HepG2 (cell line): ENCODE measurements at places on chromosomes 7 and 10. TPM values are rescaled to one million over a fixed set of nuclear protein-coding genes. Genes with fewer than 3 reads are reported as not detected.

DNA sequence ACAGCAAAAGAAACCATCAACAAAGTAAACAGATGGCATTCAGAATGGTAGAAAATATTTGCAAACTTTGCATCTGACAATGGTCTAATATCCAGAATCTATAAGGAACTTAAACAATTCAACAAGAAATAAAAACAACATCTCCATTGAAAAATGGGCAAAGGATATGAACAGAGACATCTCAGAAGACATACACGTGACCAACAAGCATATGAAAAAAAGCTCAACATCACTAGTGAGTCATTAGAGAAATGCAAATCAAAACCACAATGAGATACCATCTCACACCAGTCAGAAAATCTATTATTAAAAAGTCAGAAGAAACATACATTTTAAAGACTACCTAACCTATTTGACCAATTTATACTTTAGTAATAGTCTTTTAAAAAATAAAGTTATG is 571.3 kb upstream of the NRG3 start:
- no peak overlapping the region for H3K27ac ChIP-seq
- no peak overlapping the region for H3K4me3 ChIP-seq
- no peaks in the 10 kb centered on the region for H3K4me1 ChIP-seq
- H3K36me3 ChIP-seq = no peaks in the 10 kb centered on the region
- no peaks in the 10 kb centered on the region for H3K27me3 ChIP-seq
- no peak for DNase-seq

The FGFBP3 gene
- 1.1 and 2.0 TPM in 2 replicates for total RNA-seq

DNA sequence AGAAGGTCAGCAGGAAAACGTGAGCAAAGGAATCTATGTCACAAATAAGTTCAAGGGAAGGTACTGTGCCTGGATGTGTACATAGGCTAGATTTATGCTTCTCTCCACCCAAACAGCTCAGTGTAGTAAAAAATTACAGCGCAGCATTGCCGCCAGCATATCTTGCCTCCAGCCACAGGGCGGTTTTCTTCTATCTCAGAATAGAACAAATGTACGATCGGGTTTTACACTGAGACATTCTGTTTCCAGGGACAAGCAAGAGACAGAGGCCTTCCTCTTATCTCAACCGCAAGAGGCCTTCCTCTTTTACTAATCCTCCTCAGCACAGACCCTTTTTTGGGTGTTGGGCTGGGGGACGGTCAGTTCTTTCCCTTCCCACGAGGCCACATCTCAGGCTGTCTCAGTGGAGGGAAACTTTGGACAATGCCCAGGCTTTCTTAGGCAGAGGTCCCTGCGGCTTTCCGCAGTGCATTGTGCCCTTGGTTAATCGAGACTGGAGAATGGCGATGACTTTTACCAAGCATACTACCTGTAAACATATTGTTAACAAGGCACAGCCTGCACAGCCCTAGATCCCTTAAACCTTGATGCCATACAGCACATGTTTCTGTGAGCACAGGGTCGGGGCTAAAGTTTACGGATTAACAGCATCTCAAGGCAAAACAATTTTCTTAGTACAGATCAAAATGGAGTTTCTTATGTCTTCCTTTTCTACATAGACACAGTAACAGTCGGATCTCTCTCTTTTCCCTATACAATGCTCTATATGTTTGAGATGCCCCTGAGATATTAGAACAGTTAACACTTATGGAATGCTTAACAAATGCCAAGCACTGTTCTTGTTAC is 11.6 kb upstream of the ABHD11 start:
- H3K4me3 ChIP-seq = no peak overlapping the region
- no peak for DNase-seq
- peaks cover 10% of the 10 kb centered on the region for H3K4me1 ChIP-seq
- no peaks in the 10 kb centered on the region for H3K36me3 ChIP-seq

- DNase-seq = no peak
- no peaks in the 10 kb centered on the region for H3K36me3 ChIP-seq
- no peaks in the 10 kb centered on the region for H3K4me1 ChIP-seq
- peaks cover 80% of the 10 kb centered on the region for H3K27me3 ChIP-seq
- no peak overlapping the region for H3K4me3 ChIP-seq
- no peak overlapping the region for H3K27ac ChIP-seq
These were observed 51.4 kb downstream of the CAMK2B start for GRCh38 chr7:44273681-44274622.

- DNase-seq = no peak
- peaks cover 43% of the 10 kb centered on the region for H3K4me1 ChIP-seq
- H3K27me3 ChIP-seq = no peaks in the 10 kb centered on the region
These were observed 663 bp downstream of the MACC1 start for GRCh38 chr7:20216406-20217036.

The CTAGE4 gene
- total RNA-seq = not detected in 2 replicates

The CPA1 gene
- total RNA-seq = 0.20 TPM in 1 of 2 replicates, not detected in the other

- H3K36me3 ChIP-seq = no peaks in the 10 kb centered on the region
- no peak overlapping the region for H3K4me3 ChIP-seq
- no peaks in the 10 kb centered on the region for H3K4me1 ChIP-seq
These were observed 263.9 kb upstream of the FZD1 start for GRCh38 chr7:90999989-91000979.

DNA sequence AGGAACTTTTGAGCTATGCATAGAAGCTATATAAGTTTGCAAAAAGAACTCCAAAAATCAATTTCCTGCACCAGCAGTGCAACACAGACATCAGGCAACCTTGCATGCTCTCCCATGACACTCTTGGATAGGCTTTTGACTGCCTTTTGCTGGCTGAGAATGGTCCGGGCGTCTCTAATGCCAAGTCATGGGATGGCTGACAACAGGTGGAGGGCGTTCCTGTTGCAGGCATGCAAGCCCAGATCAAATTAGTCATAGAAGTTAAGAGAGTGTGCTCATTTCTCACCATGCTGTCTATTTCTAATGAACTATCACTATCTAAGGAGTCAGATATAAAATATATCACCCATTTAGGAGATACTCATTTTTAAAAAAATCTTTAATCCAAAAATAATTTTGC is 8.4 kb downstream of the PLCE1 start:
- no peaks in the 10 kb centered on the region for H3K36me3 ChIP-seq
- H3K4me1 ChIP-seq = no peaks in the 10 kb centered on the region
- H3K27me3 ChIP-seq = no peaks in the 10 kb centered on the region; the same call in 1 of the 2 replicates
- H3K4me3 ChIP-seq = no peak overlapping the region

The TNS3 gene
- 51.3 and 55.7 TPM in 2 replicates for total RNA-seq

The EBLN1 gene
- not detected in 2 replicates for total RNA-seq

The PDE1C gene
- total RNA-seq = not detected in 2 replicates

GRCh38 chr10:125565046-125565445 is 117.9 kb downstream of the TEX36 start:
- H3K27me3 ChIP-seq = no peaks in the 10 kb centered on the region
- H3K4me1 ChIP-seq = no peaks in the 10 kb centered on the region
- DNase-seq = no peak
- no peak overlapping the region for H3K4me3 ChIP-seq
- H3K27ac ChIP-seq = no peak overlapping the region

- no peak for DNase-seq
- H3K36me3 ChIP-seq = no peaks in the 10 kb centered on the region
- H3K27ac ChIP-seq = no peak overlapping the region
- H3K27me3 ChIP-seq = peaks cover 11% of the 10 kb centered on the region; the same call in 2 of the 3 replicates
These were observed 103.0 kb upstream of the ANKRD1 start for GRCh38 chr10:91023700-91024398.

GRCh38 chr10:101687071-101687658 is 7.8 kb downstream of the FBXW4 start:
- peaks cover 3% of the 10 kb centered on the region; the same call in 1 of the 3 replicates for H3K36me3 ChIP-seq
- no peak for DNase-seq
- no peak overlapping the region for H3K4me3 ChIP-seq

DNA sequence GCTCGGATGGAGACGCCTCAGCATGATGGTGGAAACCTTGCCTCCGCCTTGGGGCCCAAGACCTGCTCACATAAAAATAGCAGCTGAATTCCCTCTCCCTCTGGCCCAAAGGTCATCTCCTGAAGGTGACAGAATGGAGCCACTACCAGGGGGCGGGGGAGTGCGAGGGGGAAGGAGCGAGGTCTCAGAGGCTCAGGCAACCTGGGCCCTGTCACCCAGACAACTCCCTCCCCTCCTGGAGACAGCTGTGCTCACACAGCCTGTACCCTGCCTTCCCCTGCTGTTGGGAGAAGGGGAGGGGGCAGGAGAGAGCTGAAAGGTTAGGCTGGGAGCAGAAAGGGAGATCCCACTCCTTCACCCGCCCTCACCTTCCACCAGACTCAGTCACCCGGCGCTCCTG is 173.0 kb upstream of the RHEB start:
- no peak overlapping the region for H3K27ac ChIP-seq
- no peak for DNase-seq
- H3K4me3 ChIP-seq = no peak overlapping the region
- 0 out of 3 replicates have a peak, but pooled peaks cover 11% of the 10 kb centered on the region for H3K27me3 ChIP-seq

- H3K27me3 ChIP-seq = no peaks in the 10 kb centered on the region
- H3K4me1 ChIP-seq = peaks cover 15% of the 10 kb centered on the region
- no peak overlapping the region for H3K4me3 ChIP-seq
- H3K27ac ChIP-seq = no peak overlapping the region
These were observed 87.0 kb downstream of the ANKIB1 start for GRCh38 chr7:92332782-92333181.

- H3K36me3 ChIP-seq = no peaks in the 10 kb centered on the region
- DNase-seq = no peak
- no peak overlapping the region for H3K4me3 ChIP-seq
- H3K27ac ChIP-seq = no peak overlapping the region
- H3K4me1 ChIP-seq = peaks cover 11% of the 10 kb centered on the region
These were observed 1.3 kb downstream of the PTPRZ1 start for GRCh38 chr7:121874298-121874697.

The ZNF425 gene
- total RNA-seq = 0.97 and 1.1 TPM in 2 replicates

The HMX3 gene
- not detected in 2 replicates for total RNA-seq

- DNase-seq = no peak
- no peak overlapping the region for H3K27ac ChIP-seq
- no peak overlapping the region for H3K4me3 ChIP-seq
- H3K4me1 ChIP-seq = peaks cover 40% of the 10 kb centered on the region
- H3K27me3 ChIP-seq = no peaks in the 10 kb centered on the region; the same call in 1 of the 2 replicates
- H3K36me3 ChIP-seq = no peaks in the 10 kb centered on the region
These were observed 54.5 kb upstream of the PFKFB3 start for GRCh38 chr10:6148251-6148701.

GRCh38 chr10:1893941-1894340 is 156.6 kb upstream of the ADARB2 start:
- no peak overlapping the region for H3K27ac ChIP-seq
- H3K4me1 ChIP-seq = no peaks in the 10 kb centered on the region
- H3K36me3 ChIP-seq = no peaks in the 10 kb centered on the region
- H3K27me3 ChIP-seq = no peaks in the 10 kb centered on the region
- DNase-seq = no peak

- DNase-seq = no peak
- H3K27me3 ChIP-seq = no peaks in the 10 kb centered on the region
- no peak overlapping the region for H3K27ac ChIP-seq
These were observed 11.1 kb downstream of the FAS start for GRCh38 chr10:89001729-89002072.

- H3K36me3 ChIP-seq = no peaks in the 10 kb centered on the region
- H3K4me1 ChIP-seq = peaks cover 32% of the 10 kb centered on the region
- H3K27ac ChIP-seq = no peak overlapping the region
- DNase-seq = no peak
These were observed 7.5 kb upstream of the FAM171A1 start for GRCh38 chr10:15378569-15378968.

The PARD3 gene
- total RNA-seq = 60.0 and 67.5 TPM in 2 replicates

- peak overlapping the region; percentile 72 for H3K27ac ChIP-seq
- H3K4me3 ChIP-seq = peak overlapping the region; percentile 62
- no peaks in the 10 kb centered on the region for H3K36me3 ChIP-seq
- peak; percentile 89 for DNase-seq
These were observed 10.9 kb upstream of the MAP3K8 start for GRCh38 chr10:30422981-30423654.

- H3K36me3 ChIP-seq = no peaks in the 10 kb centered on the region
- DNase-seq = no peak
- H3K27me3 ChIP-seq = no peaks in the 10 kb centered on the region
- no peak overlapping the region for H3K27ac ChIP-seq
- peaks cover 10% of the 10 kb centered on the region for H3K4me1 ChIP-seq
These were observed 5.8 kb upstream of the PRTFDC1 start for GRCh38 chr10:24958091-24958720.

GRCh38 chr10:1860351-1860750 is 123.0 kb upstream of the ADARB2 start:
- peaks cover 2% of the 10 kb centered on the region; the same call in 1 of the 2 replicates for H3K27me3 ChIP-seq
- no peak overlapping the region for H3K4me3 ChIP-seq
- no peaks in the 10 kb centered on the region for H3K4me1 ChIP-seq
- no peaks in the 10 kb centered on the region for H3K36me3 ChIP-seq

- no peaks in the 10 kb centered on the region for H3K27me3 ChIP-seq
- no peak for DNase-seq
- H3K36me3 ChIP-seq = peaks cover 8% of the 10 kb centered on the region
- H3K4me1 ChIP-seq = no peaks in the 10 kb centered on the region
- H3K4me3 ChIP-seq = no peak overlapping the region
These were observed 45.2 kb downstream of the FGFBP3 start for GRCh38 chr10:91864099-91864498.

DNA sequence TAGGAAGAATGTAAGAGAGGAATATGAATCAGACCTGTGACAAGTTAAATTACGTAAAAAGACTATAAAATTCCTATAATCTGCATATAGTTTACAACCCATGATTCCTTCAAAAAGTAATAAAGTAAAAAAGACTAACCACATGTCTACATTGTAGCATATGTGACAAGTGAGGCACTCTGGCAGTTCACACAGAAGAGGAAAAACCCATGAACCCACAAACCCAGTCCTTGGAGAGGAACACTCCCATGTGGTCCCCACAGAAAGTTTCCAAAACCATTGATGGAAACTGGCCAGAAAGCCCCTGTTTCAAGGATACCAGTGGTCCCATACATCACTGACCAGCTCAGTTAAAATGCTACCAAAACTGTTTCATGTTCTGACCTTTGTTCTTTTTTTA is 15.7 kb downstream of the KDM7A start:
- peaks cover 34% of the 10 kb centered on the region; the same call in 2 of the 3 replicates for H3K36me3 ChIP-seq
- DNase-seq = no peak
- no peak overlapping the region for H3K4me3 ChIP-seq
- H3K27me3 ChIP-seq = no peaks in the 10 kb centered on the region
- H3K4me1 ChIP-seq = peaks cover 67% of the 10 kb centered on the region

- peaks cover 6% of the 10 kb centered on the region; the same call in 1 of the 2 replicates for H3K4me1 ChIP-seq
- no peak overlapping the region for H3K27ac ChIP-seq
- H3K27me3 ChIP-seq = peaks cover 30% of the 10 kb centered on the region
These were observed 2.0 kb downstream of the SEMA3D start for GRCh38 chr7:85184599-85185423.

GRCh38 chr10:76902949-76903348 is 734.7 kb downstream of the KCNMA1 start:
- H3K27ac ChIP-seq = no peak overlapping the region
- no peak for DNase-seq
- no peaks in the 10 kb centered on the region for H3K36me3 ChIP-seq
- no peak overlapping the region for H3K4me3 ChIP-seq

DNA sequence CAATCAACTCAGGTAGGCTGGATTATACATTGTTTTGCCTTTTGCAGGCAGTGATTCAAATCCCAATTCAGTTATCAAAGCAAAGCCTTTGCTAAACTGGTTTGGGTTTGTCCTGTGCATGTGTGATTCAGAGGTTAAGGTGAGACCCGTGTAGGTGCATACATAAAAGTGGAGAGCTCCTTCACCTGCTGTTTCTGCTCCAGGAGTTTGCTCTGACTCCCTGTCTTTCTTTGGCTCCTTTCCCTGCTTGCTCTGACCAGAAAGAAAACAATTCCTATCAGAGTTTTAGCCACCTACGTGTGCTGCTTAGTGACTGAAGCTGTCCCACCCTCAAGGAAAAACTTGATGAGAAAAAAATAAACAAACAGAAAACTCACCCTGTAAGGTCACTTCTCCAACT is 101.1 kb downstream of the TPST1 start:
- peak overlapping the region; percentile 33 for H3K27ac ChIP-seq
- no peaks in the 10 kb centered on the region for H3K36me3 ChIP-seq
- no peak overlapping the region for H3K4me3 ChIP-seq
- H3K4me1 ChIP-seq = peaks cover 60% of the 10 kb centered on the region
- no peaks in the 10 kb centered on the region for H3K27me3 ChIP-seq
- DNase-seq = no peak
